Hematopoietic multipotent progenitor cell treated with erythropoietin and hydrocortisone succinate and interleukin-3 and kit ligand, for 8 days (in vitro differentiated cells): ENCODE measurements at places on chromosomes 3 and 15.
A peak's percentile ranks its signal among the peaks of the same experiment; 100 is the strongest.

GRCh38 chr3:64546856-64547255 lies 140.9 kb downstream of the ADAMTS9 start:
- DNase-seq = no peak

GRCh38 chr15:78536134-78536533 lies 4.1 kb upstream of the PSMA4 start:
- no peak for DNase-seq

- DNase-seq = no peak
Observed at GRCh38 chr15:84879088-84879780, 5.2 kb upstream of the SLC28A1 start.

- peak; percentile 41 for DNase-seq
Observed at GRCh38 chr3:128123156-128123537, 465 bp downstream of the RUVBL1 start.

DNA sequence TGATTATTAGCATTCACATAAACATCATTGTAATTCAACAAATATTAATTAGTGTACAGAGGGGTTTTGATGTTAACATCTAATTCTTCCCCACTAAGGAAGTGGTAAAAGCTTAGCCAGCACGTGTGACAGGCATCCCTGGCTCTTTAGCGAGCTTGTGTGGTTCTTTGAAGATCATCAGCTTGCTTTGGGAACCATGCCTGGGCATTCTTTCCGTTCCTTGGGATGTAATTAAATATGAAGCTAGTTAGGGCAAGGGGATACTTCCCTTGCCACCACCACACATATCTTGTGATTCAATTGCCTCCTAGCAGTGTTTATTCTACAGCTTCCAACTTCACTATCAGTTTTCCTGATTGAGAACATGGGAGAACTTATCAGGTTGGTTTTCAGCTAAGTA lies 246.5 kb downstream of the MYRIP start:
- DNase-seq = no peak

GRCh38 chr15:85607141-85607806 lies 187.5 kb downstream of the KLHL25 start:
- DNase-seq = no peak

GRCh38 chr3:110210086-110210660 lies 861.4 kb upstream of the NECTIN3 start:
- DNase-seq = no peak

- DNase-seq = no peak
Observed at GRCh38 chr3:153956613-153957012, 164.6 kb upstream of the ARHGEF26 start.

GRCh38 chr3:195007766-195008165 lies 263.2 kb downstream of the XXYLT1 start:
- no peak for DNase-seq

DNA sequence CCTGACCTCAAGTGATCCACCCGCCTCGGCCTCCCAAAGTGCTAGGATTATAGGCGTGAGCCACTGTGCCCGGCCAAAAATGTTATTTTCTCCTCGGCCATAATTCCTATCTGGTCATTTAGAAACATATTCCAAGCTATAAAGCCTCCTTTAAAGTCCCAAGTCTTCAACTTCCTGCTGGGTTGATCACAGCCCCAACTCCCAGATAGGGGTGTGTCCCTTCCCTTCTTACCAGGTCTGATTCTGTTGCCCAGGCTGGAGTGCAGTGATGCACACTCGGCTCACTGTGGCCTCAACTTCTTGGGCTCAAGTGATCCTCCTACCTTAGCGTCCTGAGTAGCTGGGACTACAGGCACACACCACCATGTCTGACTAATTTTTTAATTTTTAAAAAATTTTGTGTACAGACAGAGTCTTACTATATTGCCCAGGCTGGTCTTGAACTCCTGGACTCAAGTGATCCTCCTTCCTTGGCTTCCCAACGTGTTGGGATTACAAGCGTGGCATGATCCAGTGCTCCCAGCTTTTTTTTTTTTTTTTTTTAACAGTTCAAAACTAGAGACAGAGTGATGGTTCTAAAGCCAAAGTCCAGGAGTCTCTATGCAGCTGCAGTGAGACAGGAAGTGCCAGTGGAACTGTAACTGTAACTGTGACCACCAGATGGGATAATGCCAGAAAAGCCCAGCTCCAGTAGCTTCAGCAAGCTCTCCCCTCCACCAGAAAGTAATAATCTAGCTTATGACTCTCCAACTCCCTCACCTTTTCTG lies 8.2 kb upstream of the PRKAR2A start:
- DNase-seq = no peak

- no peak for DNase-seq
Observed at GRCh38 chr15:78956937-78957336, 12.1 kb upstream of the CTSH start.

GRCh38 chr3:54819946-54820345 lies 107.9 kb downstream of the LRTM1 start:
- no peak for DNase-seq

- peak; percentile 80 for DNase-seq
Observed at GRCh38 chr3:141105828-141106628, 54.9 kb downstream of the SPSB4 start.

DNA sequence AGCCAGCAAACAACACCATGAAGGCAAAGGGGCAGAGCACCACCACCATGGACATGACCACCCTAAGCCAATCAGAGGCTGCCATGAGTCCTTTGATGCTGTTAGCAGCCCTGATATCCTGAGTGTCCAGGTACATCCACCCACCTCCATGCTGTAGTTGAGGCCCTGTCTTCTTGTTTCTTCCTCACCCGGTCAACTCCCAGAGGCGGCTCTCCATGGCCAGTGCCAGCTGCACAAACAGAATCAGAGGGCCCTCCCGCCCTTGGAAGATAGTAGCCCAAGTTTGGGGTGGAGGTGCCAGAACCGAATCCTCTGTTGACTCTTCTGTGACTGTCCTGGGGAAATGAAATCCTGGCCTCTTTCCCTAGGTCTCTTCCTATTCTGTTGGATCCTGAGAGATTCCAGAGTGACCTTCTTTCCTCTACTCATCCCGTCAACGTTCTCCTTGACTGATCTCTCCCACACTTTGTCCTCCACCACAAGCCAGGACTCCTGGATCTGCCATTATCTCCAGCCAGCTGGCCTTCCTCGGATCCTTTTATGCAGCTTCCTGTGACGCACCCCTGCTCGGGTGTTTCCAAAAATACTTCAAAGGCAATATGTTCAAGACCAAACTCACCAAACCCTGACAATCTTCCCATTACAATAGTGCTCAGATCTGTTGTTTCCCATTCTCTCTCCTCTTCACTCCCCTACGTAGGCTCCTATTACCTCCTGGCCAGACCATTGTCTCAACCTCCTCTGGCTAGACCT lies 45.4 kb upstream of the DLG1 start:
- no peak for DNase-seq

DNA sequence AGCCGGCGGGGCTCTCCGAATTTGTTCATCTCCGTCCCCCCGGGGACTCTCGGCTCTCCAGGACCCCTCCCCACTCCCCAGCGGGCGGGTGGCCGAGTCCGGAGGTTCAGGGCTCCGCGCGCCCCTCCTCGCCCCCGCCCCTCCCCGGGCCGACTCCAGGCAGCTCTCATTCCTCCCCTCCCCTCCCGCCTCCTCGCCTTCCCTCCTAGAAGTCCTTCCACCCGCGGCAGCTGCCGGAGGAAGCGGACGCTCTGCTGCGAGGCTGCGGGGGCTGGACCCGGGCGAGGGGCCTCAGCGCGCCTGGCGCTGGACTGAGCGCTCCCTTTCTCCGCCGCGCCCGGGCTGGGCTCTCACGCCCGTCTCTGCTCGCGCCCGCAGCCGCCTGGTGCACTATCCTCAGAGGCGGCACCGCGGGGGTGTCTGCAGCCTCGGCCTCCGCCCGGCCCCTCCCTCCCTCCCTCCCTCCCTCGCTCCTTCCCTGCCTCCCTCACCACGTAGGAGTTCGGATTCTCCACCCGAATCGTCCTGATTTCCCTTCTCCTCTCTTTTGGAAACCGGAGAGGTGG lies at the start of gene ROBO2:
TSS of gene ROBO2 (plus strand) at position 494 of the 566 bp plus-strand sequence. CDS start 687 bp downstream, outside the sequence.
- no peak for DNase-seq

GRCh38 chr15:68348081-68348480 lies 70.5 kb downstream of the FEM1B start:
- peak; percentile 42 for DNase-seq

- no peak for DNase-seq
Observed at GRCh38 chr3:160538895-160539294, 26.5 kb downstream of the KPNA4 start.

DNA sequence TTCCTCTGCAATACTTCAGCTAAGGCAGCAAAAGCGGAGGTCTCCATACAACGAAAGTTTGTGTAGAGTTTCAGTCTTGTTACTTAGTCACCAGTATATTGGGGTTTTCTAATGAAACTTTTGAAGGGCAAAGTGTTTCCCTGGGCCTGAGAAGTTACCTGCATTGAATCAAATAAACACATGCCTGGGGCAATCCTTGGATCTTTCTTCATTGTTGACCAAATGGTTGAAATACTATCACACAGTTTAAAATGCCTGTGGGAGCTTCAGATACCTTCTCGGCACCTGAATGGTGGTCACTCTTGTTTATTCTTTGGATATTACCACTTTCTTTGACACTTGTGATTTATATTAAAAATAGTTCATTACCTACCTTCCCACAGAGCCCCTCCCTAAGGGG lies 988 bp upstream of the CHSY1 start:
- no peak for DNase-seq

- no peak for DNase-seq
Observed at GRCh38 chr3:115019900-115020299, 127.2 kb downstream of the ZBTB20 start.

DNA sequence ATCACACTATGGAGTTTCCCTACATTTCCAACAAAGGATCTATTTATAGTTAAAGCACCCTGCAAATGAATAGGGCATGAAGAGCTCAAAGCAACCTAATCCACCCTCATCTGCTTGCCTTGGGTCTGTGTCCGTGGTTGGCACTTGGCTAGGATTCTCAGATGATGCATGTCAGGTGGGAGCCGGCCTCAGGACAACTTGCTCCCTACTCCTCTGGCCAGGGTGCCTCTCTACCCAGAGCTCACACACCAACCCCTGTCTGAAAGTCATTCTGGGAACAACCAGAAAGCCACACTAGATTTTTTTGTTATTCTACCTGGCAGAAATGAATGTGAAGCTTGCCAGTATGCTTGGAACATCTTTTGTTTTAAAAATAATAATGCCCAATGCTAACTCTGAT lies 13.2 kb downstream of the ARHGEF3 start:
- no peak for DNase-seq

GRCh38 chr15:97902140-97902780 lies 58.2 kb upstream of the ARRDC4 start:
- no peak for DNase-seq
